ENCODE measurements at places on chromosomes 4 and X.

DNA sequence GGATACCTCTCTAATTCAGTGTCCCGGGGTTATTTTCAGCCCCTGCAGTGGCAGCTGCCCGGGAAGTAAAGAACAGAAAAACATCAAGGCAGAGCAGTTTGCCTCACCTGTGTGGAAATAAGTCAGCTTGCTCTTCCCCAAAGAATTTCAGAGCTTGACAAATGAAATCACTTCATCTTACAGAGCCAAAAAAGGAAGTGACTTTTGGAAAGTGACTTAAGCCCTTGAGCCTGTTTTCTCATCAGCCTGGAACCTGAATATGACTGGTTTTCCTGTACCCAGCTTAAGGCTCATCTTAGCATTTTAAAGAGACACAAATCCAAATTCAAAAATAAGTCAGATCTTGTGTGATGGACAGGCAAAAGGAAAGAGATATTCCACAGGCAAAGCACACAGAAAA lies 211.6 kb downstream of the RCHY1 start:
- no peak for DNase-seq

DNA sequence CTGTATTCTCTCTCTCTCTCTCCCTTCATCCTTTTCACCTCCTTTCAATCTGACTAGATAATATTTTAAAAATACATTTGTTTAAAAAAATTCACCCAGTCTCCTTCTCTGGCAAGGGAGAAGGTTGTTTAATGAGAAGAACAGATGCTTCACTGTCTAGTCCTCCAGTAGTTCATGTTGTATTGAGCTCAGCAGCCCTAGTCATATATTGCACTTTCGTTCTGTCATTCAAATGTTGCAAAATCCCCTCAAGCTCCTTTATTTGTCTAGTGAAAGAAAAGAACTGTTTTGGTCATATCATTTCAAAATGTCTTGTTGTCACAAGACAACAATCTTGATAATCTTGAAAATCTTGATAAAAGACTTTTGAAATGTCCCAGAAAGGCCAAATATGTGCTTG lies 248.0 kb downstream of the GALNTL6 start:
- DNase-seq = no peak

DNA sequence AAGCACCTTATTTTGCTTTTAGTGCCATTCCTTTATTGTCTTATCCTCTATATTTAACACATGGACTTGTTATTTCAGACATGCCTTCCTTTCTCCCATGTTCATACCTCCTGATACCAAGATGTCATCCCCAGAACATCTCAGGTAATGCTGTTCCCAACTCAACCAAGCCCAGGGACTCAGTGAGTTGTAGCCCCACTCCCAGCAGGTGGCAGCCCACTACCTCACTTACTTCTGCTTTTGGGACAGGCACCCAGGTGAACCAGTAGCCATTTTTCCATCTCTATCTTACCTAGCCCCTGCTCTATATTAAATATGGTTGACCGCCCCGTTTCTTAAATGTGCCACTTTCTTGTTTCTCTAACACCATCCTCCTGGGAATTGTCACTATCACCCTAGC lies 199.0 kb downstream of the DCHS2 start:
- DNase-seq = no peak

- no peak for DNase-seq
Measured at GRCh38 chr4:1474126-1475090, 68.2 kb upstream of the NKX1-1 start.

- DNase-seq = no peak
Measured at GRCh38 chr4:152959080-152959479, 23.0 kb downstream of the FHDC1 start.

DNA sequence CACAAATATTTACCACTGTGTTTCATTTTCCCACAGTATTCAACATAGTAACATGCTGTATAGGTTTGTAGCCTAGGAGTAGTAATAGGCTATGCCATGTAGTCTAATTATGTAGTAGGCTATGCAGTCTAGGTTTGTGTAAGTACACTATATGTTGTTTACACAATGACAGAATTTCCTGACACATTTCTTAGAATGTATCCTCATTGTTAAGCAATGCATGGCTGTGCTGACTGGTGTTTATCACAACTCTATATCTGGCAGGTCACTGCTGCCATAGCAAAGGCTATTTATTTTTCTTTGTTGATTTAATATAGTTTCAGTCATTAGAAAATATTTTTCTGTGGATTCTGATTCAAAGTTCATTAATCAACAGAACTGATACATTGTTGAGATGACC lies 108.3 kb upstream of the TEX13A start:
- DNase-seq = no peak

- no peak for DNase-seq
Measured at GRCh38 chr4:12041828-12042227, 613.1 kb upstream of the HS3ST1 start.

DNA sequence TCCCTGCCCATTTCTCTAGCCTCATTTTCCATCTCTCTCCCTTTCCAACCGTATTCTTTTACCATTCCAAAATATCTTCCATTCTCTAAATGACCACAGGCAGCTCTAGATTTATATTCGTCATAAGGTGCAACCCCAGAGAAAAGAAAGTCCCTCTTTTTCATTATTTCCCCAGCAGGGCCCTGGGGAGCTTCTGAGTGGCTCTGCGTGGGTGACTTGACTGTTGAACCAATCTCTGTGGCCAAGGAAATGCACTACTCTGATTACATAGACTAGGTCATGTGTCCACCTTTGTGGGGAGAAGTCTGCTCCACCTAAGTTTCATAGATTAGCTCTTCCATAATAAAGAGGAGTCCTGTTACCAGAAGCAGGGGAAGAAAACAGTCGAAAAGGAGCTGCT lies 51.4 kb downstream of the ATOH1 start:
- no peak for DNase-seq
